Melanocyte of skin (primary cell): ENCODE measurements at places on chromosomes 5 and 9. TPM values are rescaled to one million over a fixed set of nuclear protein-coding genes. Genes with fewer than 3 reads are reported as not detected.

Gene ZNF608
- 22.3 and 24.2 TPM in 2 replicates for total RNA-seq

Gene PLAC8L1
- not detected in 2 replicates for total RNA-seq

Gene SOX30
- total RNA-seq = not detected in 2 replicates

Gene FBLL1
- total RNA-seq = 1.5 and 3.4 TPM in 2 replicates

Gene ACOT12
- total RNA-seq = 0.31 and 1.00 TPM in 2 replicates

Gene CYLC2
- total RNA-seq = not detected in 2 replicates

Gene EQTN
- total RNA-seq = 0.93 TPM in 1 of 2 replicates, not detected in the other

Gene PCDHA5
- under 0.01 TPM in 2 replicates for total RNA-seq

Gene SLC25A2
- not detected in 2 replicates for total RNA-seq

Gene IFNA13
- not detected in 2 replicates for total RNA-seq

Gene AIF1L
- 39.6 and 58.8 TPM in 2 replicates for total RNA-seq

Gene PCDHB13
- under 0.01 TPM in 2 replicates for total RNA-seq

Gene SHC3
- 0.34 and 1.1 TPM in 2 replicates for total RNA-seq

Gene ARHGAP26
- 2.0 and 5.6 TPM in 2 replicates for total RNA-seq

Gene RANBP17
- 16.3 and 35.0 TPM in 2 replicates for total RNA-seq

Gene IQGAP2
- 16.2 and 17.1 TPM in 2 replicates for total RNA-seq

Gene SLC22A5
- 3.3 and 5.4 TPM in 2 replicates for total RNA-seq

Gene NMUR2
- not detected in 2 replicates for total RNA-seq

Gene PCDHA2
- not detected in 2 replicates for total RNA-seq

Gene PCDHB9
- under 0.01 and 0.73 TPM in 2 replicates for total RNA-seq
